ENCODE measurements at places on chromosomes 4 and X.

DNA sequence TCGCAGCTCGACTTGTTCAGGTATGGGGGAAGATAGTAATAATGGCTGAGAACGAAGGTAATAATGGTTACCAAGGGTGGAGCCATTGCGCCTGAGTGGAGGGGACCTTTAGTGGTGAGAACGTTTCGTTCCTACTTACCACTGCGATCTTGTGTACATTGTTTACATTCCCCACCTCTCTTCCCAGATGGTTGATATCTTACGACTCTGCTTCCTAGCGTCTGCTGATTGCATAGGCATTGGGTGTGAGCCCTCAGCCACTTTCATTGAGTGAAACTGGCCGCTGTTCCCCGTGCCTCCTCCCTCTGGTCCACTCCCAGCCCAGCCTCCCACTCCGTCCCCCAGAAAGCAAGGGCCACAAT is 850 bp downstream of the IGBP1 start:
- peak; percentile 12 for DNase-seq

GRCh38 chr4:13413729-13414437 is 70.3 kb downstream of the RAB28 start:
- no peak for DNase-seq

GRCh38 chrX:41457613-41458192 is 10.6 kb downstream of the NYX start:
- no peak for DNase-seq

DNA sequence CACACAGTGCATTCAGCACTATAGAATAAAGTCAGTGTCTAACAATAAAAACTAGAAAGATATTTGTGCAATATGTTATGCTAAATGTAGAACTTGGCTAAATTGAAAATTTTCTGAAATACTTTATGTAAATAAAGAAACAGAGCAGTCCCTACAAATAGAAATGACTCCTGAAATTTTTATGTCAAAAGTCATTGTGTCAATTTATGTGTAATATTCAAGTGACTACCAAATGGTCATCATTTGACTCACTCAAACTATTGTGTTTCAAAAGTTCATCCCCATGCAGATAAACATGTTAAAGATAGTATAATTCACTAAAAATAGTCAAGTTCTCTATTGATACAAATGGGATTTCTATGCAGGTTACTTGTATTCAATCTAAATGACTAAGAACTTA is 17.9 kb downstream of the LRBA start:
- DNase-seq = no peak

DNA sequence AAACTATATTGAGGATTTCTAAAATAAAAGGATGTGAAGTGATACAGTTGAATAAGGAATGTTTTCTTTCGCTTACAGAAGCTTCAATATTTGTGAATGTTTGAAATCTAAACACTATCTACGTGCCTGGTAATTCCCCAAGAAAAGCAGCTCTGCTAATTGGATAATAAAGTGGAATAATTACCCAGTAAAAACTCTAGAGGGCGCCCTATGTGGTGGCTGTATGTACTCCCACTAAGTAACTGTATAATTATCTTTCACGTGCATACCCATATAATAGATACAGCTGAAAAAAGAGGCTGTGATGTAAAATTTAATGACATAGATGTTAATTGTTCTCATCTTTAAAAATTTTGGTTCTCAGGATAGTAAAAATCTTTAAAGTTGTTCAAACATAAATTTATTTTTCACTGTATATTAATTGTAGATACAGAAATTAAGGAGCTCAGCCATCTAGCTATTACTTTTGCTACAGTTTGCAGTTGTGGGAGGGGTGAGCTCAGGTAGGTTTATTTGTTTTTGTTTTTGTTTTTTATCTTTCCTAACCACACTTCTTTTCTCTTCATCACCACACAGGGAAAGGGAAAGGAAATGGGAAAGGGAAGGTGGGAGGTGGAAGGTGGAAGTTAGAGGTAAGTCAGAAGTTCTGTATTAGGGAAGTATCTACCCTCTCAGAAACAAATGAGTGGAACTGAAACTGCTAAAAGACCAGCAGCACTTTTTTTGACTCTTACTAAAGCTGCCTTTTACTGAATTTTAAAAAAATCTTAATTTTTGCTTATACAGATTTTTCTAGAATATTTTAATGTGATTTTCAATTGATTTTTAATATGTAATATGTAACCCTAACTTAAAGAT is 151.7 kb upstream of the RPS6KA6 start:
- peak; percentile 39 for DNase-seq

DNA sequence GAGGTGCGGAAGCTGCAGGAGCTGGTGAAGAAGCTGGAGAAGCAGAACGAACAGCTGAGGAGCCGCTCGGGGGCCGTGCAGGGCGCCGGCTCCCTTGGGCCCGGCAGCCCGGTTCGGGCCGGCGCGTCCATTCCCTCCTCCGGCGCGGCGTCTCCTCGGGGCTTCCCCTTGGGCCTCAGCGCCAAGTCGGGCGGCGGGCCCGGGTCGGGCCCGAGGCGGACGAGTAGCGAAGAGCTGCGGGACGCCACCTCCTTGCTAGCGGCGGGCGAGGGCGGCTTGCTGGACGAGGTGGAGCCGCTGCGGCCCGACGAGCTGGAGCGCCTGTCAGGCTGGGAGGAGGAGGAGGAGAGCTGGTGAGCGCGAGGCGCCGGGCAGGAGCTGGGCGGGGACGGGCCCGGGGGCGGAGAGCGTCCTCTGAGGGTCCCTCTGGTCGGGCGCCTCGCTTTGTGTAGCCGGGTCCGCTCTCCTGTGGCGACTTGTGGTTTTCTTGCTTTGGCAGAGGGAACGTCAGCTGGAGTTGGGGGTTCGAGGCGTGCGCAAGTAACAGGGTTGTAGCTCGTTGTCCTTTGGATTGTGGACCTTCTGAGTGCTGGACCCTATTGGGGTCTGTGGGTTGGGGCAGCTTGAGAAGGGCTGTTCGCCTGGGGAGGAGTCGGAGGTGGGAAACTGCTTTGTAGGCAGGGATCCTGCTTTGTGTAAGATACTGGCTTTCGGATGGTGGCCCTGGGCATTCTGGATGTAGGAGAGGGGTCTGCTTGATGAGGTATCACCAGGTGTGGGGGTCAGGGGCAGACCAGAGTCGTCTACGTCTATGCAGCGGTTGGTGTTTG is 662 bp downstream of the SLAIN2 start:
- peak; percentile 23 for DNase-seq

GRCh38 chr4:156419080-156419685 is 465.5 kb upstream of the CTSO start:
- DNase-seq = no peak

GRCh38 chr4:118772767-118773428 is 63.0 kb downstream of the SEC24D start:
- DNase-seq = no peak

GRCh38 chr4:146023334-146023967 is 84.8 kb upstream of the ZNF827 start:
- DNase-seq = no peak

DNA sequence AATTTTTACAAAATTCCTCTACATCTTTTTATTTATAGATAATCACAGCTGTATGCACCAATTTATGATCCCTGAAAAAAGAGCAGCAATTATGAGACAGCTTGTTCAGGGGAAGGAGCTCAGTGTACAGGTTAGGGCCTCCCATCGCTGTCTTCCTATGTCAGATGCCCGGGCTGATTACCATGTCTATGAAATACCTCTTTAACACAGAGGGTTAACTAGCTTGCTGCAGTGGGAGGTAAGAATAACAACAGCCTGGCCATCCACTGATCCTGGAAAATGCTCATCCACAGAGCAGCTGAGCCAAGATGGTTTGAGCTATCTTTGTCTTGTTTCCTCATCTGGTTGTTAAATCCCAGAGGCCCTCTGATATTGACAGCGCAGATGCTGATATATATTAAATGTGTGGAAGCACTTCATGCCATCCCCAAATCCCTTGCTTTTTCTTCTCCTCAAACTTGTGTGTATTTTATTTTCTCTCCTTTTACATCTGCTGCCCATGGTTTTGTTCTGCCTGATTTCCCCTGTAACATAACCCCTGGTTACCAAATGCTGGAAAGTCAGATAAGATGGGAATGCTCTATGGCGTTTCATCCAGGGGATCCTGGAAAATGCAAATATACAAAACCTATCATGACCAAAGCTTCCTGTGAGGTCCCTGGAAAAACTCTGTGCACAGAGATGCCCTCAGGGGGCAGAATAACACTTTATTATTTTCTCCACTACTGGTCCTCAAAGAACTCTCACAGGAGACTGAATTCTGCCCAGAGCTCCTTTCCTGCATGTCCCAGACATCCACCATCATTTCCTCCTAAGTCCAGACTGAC is 85.8 kb upstream of the PUDP start:
- DNase-seq = no peak

GRCh38 chrX:30798810-30799209 is 90.2 kb downstream of the TAB3 start:
- DNase-seq = no peak

DNA sequence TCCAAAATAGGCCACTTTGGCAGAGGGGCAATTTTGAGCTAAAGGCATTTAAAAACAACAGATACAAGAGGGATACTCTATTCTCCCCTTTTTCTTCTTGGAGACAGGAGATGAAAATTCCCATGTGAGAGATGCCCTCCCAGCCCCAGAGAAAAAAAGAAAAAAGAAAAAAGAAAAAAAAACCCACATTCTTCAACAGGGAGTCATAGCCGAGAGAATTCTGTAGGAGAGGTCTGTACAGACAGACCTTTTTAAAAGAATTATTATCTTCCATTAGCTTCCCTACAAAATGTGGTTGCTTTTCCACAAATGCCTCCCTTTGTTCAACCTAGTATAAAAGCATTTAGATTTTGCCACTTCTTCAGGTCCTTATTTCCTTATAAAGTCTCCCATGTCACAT is 89.9 kb downstream of the SPCS3 start:
- no peak for DNase-seq

GRCh38 chr4:79047316-79047715 is 108.1 kb upstream of the PAQR3 start:
- no peak for DNase-seq

GRCh38 chr4:10599574-10599973 is 85.0 kb downstream of the CLNK start:
- no peak for DNase-seq

- DNase-seq = no peak
These were observed 12.2 kb downstream of the ANXA5 start for GRCh38 chr4:121684561-121684960.

- DNase-seq = no peak
These were observed 105.0 kb downstream of the PTTG2 start for GRCh38 chr4:38065176-38065575.

- DNase-seq = no peak
These were observed 330.3 kb upstream of the BOD1L1 start for GRCh38 chr4:13957871-13958270.

GRCh38 chr4:128176643-128177042 is 111.0 kb downstream of the PGRMC2 start:
- DNase-seq = no peak

DNA sequence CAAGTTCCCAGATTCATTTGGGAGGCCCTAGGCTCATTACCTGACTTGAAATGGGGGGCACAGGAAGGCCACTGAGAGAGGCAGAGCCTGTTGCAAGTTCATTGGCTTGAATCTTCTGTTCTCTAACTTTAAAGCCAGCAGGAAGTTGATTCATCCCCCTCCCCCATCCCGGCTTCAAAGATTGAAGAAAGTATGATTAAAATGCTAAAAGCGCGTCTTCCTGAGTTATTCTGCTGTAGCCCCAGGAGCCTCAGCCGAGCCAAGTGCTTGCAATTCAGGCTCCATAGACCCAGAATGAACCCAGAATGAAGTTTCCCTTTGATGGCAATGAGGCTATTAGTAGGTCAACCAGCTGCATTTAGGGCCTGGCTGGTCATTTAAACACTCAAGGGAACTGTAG is 14.7 kb downstream of the CHST7 start:
- DNase-seq = no peak

- no peak for DNase-seq
These were observed 8.9 kb downstream of the POLA1 start for GRCh38 chrX:24702362-24703184.

DNA sequence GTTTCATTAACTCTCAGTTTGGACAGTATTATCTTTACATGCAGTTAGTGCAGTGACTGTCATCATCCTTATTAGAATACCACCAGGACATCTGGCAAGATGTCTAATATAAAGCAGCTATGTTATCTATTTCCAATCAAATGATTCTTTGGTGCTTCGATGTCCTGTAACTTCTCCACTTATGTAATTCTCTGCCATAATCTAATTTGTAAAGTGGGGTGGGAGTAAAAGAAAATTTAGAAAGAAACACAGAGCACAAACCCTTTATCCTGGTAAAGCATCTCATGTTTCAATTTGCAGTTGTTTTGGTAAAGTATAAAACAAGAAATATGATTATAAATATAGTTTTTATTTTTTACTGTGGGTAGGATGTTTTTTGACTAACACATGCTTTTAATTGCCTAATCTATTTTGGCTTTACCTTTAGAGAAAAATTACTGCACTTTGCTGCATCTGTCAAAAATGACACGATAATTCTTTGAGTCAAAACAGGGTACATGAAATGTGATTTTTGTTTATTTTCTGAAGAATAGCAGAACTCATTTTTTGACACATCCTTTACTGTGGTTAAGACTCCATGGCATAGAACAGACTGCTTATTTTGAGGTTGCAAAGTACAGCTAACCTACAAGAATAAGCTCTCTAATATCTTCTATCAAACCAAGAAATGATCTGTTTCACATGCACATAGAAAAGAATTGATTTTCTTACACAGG is 382.9 kb downstream of the RPA4 start:
- no peak for DNase-seq

GRCh38 chr4:73855406-73855805 is 2.3 kb downstream of the PF4V1 start:
- no peak for DNase-seq

DNA sequence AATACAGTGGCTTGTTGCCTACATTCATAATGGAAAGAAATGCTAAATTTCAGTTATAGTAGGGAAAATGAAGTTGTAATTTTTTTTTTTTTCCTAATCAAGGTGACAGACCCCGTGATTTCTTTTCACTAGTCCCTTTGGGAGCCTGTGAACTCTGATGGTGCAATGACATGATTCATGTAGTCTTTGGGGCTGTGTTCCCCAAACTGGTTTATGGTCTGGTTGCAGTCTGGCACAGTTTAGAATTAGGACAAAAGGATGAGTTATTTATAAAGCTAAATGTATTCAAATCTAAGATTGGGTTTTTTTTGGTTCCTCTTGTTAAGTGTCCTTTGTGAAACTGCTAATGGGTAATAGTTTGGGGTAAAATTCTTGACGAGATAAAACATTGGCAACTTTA is 66.0 kb downstream of the REPS2 start:
- no peak for DNase-seq

GRCh38 chr4:82585690-82586435 is 24.1 kb upstream of the TMEM150C start:
- DNase-seq = no peak

DNA sequence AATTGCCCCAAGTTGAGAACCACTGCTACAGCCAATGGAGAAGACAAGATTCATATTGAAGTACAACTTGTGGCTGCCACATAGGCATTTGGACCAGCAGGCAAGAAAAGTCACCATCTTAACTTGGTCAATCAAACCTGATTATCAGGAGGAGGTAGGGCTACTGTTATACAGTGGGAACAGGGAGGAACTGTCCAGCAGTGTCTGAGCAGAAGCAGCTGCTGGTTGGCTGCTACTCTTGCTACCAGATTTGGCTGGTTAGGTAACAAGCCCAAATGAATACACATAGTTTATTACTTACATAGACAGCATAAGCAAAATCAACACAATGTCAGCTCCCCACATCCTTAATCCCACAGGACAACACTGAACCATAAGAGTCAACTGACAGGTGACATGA is 39.4 kb downstream of the ATP1B4 start:
- DNase-seq = no peak

- DNase-seq = no peak
These were observed 5.8 kb downstream of the SRPX start for GRCh38 chrX:38214551-38215531.

GRCh38 chr4:71052034-71052433 is 58.6 kb downstream of the DCK start:
- DNase-seq = no peak
